ENCODE measurements at places on chromosomes 13 and 19.

GRCh38 chr19:4320419-4320818, 16.0 kb downstream of the FSD1 start:
- DNase-seq, result no peak

- DNase-seq, result no peak
These were observed 448.9 kb downstream of the DCT start for GRCh38 chr13:94030415-94031119.

DNA sequence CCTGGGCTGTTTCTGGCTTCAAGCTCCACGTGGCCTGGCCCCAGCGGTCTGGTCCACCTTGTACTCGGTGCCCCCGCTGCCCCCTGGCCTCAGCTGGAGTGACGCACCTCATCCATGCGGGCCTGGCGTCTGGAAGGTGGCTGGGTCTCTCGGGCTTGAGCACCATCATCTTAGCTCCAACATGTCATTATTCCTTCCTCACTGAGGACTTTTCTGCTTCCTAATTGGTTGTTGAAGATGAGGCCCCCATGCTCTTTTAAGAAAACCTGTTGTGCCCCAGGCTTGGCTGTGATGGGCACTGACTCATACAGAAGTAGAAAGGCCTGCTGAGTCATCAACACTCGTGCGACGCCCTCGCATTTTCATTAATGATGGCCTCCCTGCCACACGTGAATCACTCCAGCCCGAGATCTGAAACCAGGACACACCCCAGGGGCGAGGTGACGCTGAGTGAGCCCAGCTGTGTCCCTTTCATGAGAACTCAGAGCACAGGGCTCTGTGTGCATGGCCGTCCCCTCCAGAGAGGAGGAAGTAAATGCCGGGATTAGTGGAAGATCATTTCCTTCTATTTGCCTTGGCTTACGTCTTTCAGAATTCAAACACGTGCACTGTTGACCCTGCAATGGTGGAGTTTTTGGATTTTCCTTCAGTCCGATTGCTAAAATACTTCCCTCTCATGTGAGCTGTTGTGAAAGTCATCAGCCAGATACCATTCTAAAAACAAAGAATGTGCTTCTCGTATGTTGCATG, 14.0 kb upstream of the GJA3 start:
- peak; percentile 43 for DNase-seq

- DNase-seq, result no peak
These were observed 1.6 kb downstream of the JOSD2 start for GRCh38 chr19:50509366-50509765.

GRCh38 chr19:51809787-51810186, 14.8 kb downstream of the FPR3 start:
- no peak for DNase-seq

Data from T-cell (primary cell).